ENCODE measurements at places on chromosomes 2 and 18.
A peak's percentile ranks its signal among the peaks of the same experiment; 100 is the strongest.

- H3K27ac ChIP-seq = peak overlapping the region; percentile 15
- H3K36me3 ChIP-seq = no peaks in the 10 kb centered on the region
- DNase-seq = no peak
Observed at GRCh38 chr2:121567957-121568409, 37.3 kb downstream of the RNU4ATAC start.

DNA sequence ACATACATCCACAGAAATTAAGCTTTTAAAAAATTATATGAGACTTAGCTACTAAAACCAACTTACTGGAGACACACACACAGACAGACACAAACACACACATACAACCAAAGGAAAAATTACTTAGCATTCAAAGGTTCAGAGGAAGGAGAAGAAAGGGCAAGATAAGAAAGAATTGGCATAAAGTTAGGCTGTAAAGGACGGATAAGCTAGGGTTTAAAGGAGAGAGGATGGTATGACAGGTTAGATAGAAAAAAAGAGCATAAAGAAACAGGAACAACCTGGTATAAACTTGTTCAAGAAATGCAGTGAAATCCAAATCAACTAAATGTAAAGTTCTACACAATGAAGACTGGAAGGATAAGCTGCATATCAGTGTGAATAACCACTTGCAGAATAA lies 73.4 kb downstream of the SLC66A3 start:
- no peak for DNase-seq
- no peaks in the 10 kb centered on the region for H3K4me1 ChIP-seq
- no peak overlapping the region for H3K27ac ChIP-seq
- H3K27me3 ChIP-seq = no peaks in the 10 kb centered on the region
- no peaks in the 10 kb centered on the region for H3K36me3 ChIP-seq
- no peak overlapping the region for H3K4me3 ChIP-seq

- no peaks in the 10 kb centered on the region for H3K27me3 ChIP-seq
- H3K4me3 ChIP-seq = no peak overlapping the region
- no peak overlapping the region for H3K27ac ChIP-seq
- no peaks in the 10 kb centered on the region for H3K4me1 ChIP-seq
Observed at GRCh38 chr2:3278521-3279218, 98.9 kb downstream of the EIPR1 start.

DNA sequence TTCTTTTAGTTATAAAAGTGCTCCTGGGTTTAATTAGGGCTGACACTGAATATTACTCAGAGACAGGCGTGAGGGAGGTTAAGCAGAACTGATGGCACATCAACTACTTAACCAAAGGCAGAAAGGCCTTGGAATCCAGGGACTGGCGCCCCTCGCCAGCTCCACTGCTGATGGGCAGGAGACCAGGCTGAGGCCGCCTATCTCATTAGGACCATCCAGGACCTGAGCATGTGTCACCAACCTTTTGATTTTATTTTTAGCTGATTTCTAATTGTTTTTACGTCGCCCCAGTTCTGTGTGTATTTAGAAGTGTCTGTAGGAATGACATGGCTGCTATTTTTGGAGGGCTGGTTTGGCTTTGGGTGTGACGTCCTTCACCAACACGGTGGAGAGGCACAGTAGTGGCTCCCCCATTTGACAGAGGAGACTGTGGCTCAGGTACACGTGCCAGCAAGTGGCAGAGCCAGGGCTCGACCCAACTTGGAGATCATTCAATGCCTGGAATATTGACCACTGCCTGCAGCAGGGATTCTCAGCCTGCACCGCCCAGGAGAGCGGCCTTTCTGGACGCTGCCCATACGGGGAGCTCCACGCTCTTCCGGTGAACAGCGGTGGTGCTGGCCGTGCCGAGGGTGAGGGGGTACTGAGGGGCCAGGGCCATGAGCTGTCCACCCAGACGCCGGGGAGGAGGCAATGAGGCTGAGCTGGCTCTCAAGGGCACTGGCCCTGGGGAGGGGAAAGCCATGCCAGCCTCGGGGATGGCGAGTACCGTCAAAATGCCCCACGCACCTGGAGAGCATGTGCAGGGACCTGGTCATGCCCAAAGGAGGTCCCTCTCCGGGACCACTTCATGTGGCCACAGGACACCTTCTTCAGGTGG lies 205.7 kb downstream of the ASB1 start:
- no peaks in the 10 kb centered on the region for H3K36me3 ChIP-seq
- H3K27me3 ChIP-seq = no peaks in the 10 kb centered on the region
- H3K27ac ChIP-seq = no peak overlapping the region
- DNase-seq = no peak
- H3K4me1 ChIP-seq = no peaks in the 10 kb centered on the region
- no peak overlapping the region for H3K4me3 ChIP-seq

- H3K4me1 ChIP-seq = peaks cover 23% of the 10 kb centered on the region
- peaks cover 3% of the 10 kb centered on the region for H3K36me3 ChIP-seq
- H3K27ac ChIP-seq = no peak overlapping the region
- DNase-seq = no peak
- H3K27me3 ChIP-seq = no peaks in the 10 kb centered on the region
Observed at GRCh38 chr18:12003894-12004293, 22.6 kb downstream of the IMPA2 start.

DNA sequence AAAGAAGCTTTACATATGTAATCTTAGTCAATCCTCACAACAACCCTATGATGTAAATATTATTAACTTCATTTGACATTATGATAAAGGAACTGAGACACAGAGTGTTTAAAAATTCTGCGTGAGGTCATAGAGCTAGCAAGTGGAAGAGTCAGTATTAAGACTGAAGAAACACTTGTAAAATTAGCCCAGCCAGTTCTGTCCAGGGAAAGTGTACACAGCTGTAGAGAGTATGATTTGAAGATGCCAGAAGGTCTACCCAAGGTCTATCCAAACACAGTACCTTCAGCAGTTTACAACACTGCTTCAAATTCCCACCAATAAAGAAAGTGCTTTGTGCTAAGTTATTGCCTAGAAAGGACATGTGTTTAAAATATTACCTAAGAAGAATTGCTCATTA lies 51.7 kb upstream of the ITPRID2 start:
- H3K36me3 ChIP-seq = no peaks in the 10 kb centered on the region
- no peaks in the 10 kb centered on the region for H3K4me1 ChIP-seq
- no peak for DNase-seq
- no peaks in the 10 kb centered on the region for H3K27me3 ChIP-seq

DNA sequence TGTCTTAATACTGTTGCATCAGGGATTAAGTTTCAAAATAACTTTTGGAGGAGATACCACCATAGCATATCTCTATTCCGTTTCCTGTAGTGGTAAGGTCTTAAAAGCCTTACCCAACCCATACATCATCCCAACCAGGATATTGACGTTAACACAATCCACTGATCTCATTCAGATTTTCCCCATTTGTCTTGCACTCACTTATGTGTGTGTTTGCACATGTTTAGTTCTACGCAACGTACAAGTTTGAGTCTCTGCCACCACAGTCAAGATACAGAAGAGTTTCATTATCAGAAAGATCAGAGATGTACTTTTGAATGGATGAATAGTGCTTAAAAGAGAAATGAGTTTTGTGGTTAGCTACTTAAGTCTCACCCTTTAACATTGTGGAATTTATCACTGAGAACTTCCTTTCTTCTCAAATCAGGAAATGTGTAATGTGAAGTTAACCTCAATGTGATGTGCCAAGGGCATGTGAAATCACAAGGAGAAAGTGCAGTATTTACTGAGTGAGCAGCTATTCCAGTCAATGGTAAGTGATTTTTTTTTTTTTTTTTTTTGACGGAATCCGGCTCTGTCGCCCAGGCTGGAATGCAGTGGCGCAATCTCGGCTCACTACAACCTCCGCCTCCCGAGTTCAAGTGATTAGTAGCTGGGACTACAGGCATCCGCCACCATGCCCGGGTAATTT lies 69.2 kb upstream of the EPHA4 start:
- H3K4me1 ChIP-seq = no peaks in the 10 kb centered on the region
- H3K27ac ChIP-seq = no peak overlapping the region
- no peaks in the 10 kb centered on the region for H3K36me3 ChIP-seq
- no peak for DNase-seq
- no peak overlapping the region for H3K4me3 ChIP-seq

DNA sequence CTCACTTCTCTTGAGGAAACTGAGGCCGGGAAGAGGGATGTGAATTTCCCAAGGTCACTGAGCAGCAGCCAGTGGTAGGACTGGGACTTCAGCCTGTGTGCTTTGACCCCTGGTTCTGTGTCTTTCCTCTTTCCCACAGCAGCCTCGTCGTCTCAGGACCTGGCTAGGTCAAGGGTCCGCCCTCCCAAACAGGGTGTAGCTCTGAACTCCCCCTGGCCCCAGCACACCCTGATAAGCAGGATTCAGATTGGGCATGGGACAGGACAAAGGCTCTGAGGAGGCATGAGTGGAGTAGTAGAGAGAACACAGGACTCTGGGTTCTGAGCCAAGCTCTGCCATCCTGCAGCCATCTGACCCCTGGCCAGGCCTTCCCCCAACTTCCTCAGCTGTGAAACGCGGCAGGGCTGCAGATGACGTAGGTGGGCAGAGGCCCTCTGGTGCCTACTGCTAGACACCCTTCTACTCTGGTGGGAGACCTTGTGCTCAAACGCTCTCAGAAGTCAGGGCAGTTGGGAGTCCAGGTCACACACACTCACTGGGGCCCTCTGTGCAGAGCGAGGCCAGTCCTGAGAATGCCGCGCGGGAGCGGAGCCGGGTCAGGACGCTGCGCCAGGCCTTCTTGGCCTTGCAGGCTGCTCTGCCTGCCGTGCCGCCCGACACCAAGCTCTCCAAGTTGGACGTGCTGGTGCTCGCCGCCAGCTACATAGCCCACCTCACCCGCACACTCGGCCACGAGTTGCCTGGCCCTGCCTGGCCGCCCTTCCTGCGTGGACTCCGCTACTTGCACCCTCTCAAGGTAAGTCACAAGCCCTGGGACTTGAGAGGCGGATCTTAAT lies 984 bp downstream of the TCF23 start:
- H3K4me1 ChIP-seq = no peaks in the 10 kb centered on the region
- H3K27ac ChIP-seq = no peak overlapping the region
- no peak for DNase-seq
- H3K36me3 ChIP-seq = no peaks in the 10 kb centered on the region
- H3K4me3 ChIP-seq = no peak overlapping the region

- peak overlapping the region; percentile 97 for H3K4me3 ChIP-seq
- H3K27me3 ChIP-seq = no peaks in the 10 kb centered on the region
- peak overlapping the region; percentile 94 for H3K27ac ChIP-seq
- DNase-seq = no peak
Observed at GRCh38 chr2:215435280-215435869, 493 bp downstream of the FN1 start.

- H3K4me3 ChIP-seq = no peak overlapping the region
- no peak overlapping the region for H3K27ac ChIP-seq
Observed at GRCh38 chr18:51753365-51754057, 556.0 kb upstream of the MEX3C start.

DNA sequence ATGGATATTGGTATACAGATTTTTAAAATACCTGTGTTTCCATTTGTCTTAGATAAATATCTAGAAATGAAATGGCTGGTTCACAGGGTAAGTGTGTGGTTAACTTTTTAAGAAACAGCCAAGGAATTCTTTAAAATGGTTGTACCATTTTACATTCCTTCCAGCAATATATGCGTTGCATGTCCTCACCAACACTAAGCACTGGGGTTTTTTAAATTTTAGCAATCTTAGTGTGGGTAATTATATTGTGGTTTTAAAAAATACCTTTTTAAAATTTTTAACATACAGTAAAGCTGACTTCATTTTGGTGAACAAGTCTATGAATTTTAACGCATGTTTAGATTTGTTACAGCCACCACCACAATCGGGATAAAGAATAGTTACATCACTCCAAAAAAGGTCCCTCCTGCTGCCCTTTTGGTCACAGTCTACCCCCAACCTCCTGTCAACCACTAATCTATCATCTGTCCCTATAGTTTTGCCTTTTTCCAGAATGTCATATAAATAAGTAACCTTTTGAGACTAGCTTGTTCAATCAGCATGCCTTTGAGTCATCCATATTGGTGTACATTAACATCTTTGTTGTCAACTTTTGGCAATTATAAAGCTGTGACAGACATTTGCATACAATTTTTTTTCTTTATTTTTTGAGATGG lies 128.1 kb upstream of the MSTN start:
- H3K27ac ChIP-seq = no peak overlapping the region
- no peaks in the 10 kb centered on the region for H3K36me3 ChIP-seq
- DNase-seq = no peak
- H3K27me3 ChIP-seq = no peaks in the 10 kb centered on the region
- H3K4me3 ChIP-seq = no peak overlapping the region

GRCh38 chr18:59672235-59672711 lies 24.9 kb downstream of the CCBE1 start:
- no peak for DNase-seq
- no peaks in the 10 kb centered on the region for H3K27me3 ChIP-seq
- no peak overlapping the region for H3K4me3 ChIP-seq
- H3K4me1 ChIP-seq = no peaks in the 10 kb centered on the region

DNA sequence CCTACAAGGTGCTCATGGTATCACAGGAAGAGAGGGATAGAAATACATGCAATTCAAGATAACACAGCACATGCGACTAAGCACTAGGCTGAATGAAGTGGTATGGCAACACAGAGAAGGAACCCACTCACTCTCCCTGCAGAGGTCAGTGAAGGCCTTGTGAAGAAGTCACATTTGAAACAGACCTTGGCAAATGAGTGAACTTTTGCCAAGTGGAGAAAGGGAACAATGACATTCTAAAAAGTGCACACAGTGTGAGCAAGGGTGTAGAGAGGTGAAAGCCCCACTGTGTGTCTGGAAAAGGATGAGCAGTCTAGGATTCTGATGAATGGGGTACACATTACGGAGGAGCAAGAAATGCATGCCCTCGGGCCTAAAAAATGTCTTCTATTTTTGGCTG lies 23.3 kb downstream of the KLF7 start:
- DNase-seq = no peak
- H3K4me3 ChIP-seq = no peak overlapping the region
- H3K4me1 ChIP-seq = no peaks in the 10 kb centered on the region
- no peaks in the 10 kb centered on the region for H3K27me3 ChIP-seq

DNA sequence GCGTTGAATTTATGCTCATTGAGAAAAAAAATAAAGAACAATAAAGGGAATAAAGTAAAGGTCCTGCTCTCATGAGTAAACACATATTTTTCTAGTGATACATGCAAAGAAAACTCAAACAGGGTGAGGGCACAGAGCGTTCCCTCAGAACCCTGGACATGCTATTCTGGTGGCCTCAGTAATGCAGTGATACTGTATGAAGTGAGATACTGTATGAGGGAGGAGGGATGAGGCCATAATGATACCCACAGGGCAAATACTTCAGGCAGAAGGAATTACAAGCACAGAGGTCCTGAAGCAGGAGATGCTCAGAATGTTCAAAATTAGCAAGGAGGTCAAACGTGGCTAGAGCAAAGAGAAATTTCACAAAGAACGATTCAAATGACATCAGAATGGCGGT lies 28.4 kb upstream of the RNU4ATAC start:
- H3K27me3 ChIP-seq = no peaks in the 10 kb centered on the region
- DNase-seq = no peak
- no peaks in the 10 kb centered on the region for H3K4me1 ChIP-seq
- H3K36me3 ChIP-seq = peaks cover 1% of the 10 kb centered on the region

- H3K4me3 ChIP-seq = no peak overlapping the region
- H3K36me3 ChIP-seq = no peaks in the 10 kb centered on the region
- H3K4me1 ChIP-seq = no peaks in the 10 kb centered on the region
- no peaks in the 10 kb centered on the region for H3K27me3 ChIP-seq
- H3K27ac ChIP-seq = no peak overlapping the region
Observed at GRCh38 chr18:45663403-45664045, 48.2 kb downstream of the SLC14A2 start.

- H3K4me3 ChIP-seq = no peak overlapping the region
- peaks cover 3% of the 10 kb centered on the region for H3K4me1 ChIP-seq
- H3K27me3 ChIP-seq = no peaks in the 10 kb centered on the region
- no peak overlapping the region for H3K27ac ChIP-seq
- DNase-seq = no peak
- no peaks in the 10 kb centered on the region for H3K36me3 ChIP-seq
Observed at GRCh38 chr2:45713591-45713990, 62.1 kb downstream of the PRKCE start.
